ENCODE measurements at places on chromosomes 13 and 19.

- no peak for DNase-seq
Observed at GRCh38 chr19:7772752-7773291, 9.8 kb downstream of the CLEC4M start.

DNA sequence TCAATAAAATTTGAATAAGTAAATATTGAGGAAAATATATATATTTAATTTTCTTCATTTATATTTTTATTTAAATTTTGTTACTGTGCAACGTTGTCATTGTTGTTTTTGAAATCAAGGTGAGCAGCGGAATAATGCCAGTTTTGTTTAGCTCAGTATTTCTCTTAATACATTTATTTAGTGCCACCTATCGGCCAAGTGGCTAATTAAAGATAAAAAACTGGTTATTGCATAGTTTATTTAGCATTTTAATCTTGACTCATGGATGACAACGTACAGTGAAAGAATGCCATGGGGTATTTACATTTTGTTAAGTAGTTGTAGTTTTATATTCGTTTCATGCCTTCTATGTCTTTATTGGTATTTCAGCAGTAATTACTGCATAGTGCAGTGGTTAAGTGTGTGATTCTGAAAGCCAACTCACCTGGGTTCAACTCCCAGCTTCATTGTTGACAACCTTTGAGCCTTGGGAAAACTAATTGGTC lies 265.9 kb downstream of the MYO16 start:
- no peak for DNase-seq

DNA sequence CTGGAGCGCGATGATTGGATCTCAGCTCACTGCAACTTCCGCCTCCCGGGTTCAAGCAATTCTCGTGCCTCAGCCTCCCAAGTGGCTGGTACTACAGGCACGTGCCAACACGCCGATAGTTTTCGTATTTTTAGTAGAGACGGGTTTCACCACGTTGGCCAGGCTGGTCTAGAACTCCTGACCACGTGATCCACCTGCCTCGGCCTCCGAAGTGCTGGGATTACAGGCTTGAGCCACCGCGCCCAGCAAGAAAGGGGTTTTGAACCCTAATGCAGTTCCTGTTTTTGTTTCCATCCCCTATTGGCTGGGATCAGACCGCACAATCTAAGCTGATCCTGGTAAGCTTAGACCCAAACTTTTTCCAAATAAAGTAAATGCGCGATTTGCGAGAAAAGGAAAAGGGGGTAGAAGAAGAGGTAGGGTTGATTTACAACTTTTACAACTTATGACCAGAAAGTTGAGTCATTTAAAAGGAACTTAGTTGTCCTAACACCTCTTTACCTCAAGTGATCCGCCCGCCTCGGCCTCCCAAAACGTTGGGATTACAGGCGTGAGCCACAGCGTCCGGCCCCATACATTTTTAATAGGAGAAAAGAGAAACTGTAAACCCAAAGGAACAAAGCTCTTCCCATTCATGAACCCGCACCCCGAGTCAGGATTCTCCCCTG lies 764 bp downstream of the ZNF626 start:
- no peak for DNase-seq

DNA sequence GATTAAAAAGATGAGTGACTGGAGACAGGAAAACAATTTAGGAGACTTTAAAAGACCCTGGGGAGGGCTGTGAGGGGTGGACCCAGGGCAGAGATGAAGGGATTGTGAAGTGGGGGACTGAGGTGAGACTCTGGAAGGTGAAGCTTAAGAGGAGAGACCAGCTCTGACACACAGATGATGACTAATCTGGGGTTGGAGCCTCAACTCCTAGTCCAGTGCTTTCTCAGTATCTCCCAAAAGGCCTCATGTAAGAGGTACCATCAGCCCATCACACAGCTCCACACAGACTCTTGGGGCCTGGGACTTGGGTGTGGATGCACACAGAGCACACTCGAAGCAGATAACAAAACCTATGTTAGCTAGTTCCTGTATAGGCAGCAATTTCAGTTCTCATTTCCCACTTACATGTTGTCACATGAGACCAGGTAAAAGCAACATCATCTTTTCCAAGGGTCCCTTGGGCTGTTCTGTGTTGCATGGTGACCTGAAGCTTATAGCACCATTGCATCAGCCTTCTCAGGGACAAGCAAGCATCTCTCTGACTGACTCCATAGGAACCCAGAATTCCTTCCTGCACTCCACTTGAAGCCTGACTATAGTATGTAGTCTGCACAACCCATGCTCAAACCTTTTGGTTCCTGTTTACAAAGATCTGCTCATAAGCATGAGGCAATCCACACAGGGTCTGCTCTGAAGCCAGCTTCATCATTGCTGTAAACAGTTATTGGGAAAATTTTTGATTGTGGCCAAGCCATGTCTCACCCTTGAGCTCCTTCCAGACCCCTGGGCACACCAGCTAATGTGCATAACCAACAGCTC lies 88.6 kb upstream of the MYCBP2 start:
- DNase-seq: no peak

- DNase-seq: no peak
Observed at GRCh38 chr13:31242367-31242766, 42.6 kb downstream of the B3GLCT start.

DNA sequence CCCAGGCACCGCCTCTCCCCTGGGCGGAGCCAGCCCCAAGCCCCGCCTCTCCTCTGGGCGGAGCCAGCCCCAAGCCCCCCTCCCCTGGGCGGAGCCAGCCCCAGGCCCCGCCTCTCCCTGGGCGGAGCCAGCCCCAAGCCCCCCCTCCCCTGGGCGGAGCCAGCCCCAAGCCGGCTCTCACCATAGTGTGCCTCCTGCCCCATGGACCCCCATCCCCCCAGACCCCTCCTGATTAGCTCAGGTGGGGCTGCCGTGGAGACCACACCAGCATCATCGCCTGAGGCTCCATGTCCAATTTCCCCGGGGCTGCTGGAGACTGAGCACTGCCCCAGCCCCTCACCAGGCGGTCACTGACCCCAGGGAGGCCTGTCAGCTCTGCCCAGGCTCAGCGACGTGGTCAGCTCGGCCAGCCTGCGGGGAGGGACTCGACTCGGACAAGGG lies 4.2 kb upstream of the MADCAM1 start:
- no peak for DNase-seq

GRCh38 chr13:21481359-21481758 lies 22.3 kb upstream of the ZDHHC20 start:
- DNase-seq: peak; percentile 55

GRCh38 chr19:14558370-14559066 lies 13.3 kb downstream of the NDUFB7 start:
- no peak for DNase-seq

DNA sequence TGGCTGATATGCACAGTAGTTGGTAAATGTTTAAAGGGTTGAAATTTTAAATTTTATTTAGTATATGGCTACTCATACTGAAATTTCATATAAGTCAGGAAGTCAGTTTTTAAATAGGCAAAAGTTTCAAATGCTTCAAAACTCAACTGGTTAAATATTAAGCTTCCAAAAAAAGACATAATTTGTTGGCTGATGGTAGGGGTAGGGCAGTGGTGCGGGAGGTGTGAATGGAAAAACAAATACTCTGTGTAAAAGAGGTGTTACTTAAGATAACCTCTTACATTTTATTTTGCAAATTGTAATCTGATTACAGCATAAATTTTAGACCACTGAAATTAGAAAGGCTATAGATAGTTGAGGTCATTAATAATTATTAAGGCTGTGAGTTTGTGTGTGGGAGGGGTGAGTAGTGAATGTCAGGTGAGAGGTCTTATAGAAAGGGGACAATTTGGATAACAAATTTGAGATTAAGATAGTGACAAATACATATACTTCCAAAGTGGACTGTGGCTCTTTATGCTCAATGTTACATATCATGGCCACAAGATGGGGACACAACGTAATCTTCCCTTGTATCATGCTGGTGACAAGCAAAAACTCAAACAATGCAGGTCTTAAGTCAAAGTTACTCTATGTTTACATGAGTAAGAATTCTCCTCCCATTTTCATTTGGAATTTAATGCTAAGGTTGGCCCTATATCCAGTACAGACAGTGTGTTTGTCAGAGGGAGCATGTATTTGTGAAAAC lies 36.6 kb upstream of the OXGR1 start:
- peak; percentile 66 for DNase-seq

DNA sequence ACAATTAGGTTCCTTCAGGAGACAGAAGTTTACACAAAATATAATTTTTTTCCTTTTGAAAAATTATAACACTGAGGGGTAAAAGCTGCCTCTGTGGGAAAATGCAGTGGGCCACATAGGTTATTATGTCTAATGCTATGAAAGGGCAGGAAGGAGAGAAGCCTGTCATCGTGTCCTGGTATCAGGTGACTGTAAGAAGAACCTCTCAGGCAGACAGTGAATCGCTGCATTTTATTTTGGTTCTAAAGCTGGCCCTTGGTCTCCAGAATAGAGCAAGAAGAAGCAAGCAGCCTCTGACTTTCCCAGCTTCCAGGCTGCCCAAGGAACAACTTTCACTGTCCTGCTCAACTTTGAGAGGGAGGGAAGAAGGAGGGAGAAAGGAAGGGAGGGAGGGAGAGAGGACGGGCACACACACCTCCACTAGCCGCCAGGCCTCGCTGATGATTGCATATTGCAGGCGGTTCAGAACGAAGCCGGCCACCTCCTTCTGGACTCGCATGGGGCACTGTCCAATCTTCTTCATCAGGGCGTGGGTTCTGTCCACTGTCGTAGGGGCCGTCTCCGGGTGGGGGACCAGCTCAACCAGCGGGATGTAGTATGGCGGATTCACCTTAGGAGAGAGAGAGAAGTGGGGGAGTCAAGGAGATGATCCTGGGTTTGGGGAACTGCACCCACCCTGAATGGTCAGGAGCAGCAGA lies 93.8 kb downstream of the CRYL1 start:
- no peak for DNase-seq

DNA sequence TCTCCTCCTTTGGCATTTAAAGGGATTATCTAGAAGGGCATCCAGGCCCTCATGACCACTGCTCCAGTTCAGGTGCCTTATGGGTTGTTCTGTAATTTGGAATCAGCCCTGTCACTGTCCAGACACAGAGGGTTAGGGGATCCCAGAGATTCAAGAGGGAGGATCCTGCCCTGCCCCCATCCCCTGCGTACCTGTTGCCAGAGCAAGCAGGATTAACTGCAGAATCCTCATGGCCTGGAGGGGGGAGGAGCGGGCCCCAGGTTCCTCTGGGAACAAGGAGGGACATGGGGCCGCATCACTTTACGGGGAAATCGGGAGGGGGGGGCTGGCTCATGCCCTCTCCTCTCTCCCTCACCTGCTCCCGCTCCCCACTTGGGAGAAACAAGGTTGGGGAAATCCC lies 1.0 kb downstream of the KLK11 start:
- peak; percentile 26 for DNase-seq

GRCh38 chr13:74248477-74248876 lies 114.3 kb upstream of the KLF12 start:
- DNase-seq: no peak

DNA sequence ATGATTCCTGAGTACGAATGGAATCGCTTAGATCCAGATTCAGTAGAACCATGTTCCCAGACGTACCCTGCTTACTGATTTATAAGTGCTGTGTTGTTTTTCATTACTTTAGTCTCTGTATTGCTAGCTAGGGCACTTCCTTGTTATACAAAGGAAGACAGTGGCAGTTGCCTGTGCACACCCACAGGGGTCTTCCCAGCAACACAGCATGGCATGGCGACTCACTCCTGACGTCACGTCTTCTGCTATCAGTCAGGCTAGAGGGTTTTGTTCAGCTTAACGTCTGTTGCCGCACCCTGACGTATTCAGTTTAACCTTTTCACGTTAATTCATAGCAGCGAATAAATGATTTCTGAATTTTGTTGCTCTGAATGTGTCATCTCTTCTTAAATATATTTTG lies 295.1 kb downstream of the MYO16 start:
- peak; percentile 26 for DNase-seq

DNA sequence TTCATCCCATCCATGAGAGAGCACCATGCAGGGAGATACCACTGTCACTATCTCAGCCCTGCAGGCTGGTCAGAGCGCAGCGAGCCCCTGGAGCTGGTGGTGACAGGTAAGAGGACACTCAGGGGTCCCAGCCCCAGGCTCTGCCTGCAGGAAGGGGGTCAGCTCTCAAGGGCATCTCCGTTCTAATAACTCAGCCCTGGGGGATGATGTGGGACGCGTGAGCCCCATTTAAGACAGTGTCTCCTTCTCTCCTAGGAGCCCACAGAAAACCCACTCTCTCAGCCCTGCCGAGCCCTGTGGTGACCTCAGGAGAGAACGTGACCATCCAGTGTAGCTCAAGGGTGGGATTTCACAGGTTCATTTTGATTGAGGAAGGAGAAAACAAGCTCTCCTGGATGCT lies 15.5 kb upstream of the KIR3DL3 start:
- DNase-seq: no peak

GRCh38 chr19:30690935-30691818 lies 319.0 kb downstream of the ZNF536 start:
- DNase-seq: no peak

DNA sequence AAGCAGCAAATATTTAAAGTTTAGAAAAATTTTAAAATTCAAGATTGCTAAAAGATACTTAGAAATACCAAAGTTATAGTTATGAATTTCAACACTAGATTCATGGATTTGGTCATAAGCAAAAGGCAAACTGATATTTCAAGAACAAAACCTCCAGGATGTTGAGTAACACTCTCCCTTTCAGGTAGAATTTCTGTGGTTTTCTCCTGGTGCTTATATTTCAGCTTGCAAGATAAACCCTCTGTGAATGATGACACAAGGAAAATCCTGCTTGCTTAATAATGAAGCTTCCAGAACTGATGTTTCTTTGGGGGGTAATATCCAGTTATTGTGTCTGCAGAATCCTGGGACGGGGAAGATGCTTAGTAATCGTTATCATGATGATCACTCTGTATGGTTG lies 320.3 kb upstream of the EDNRB start:
- DNase-seq: no peak

DNA sequence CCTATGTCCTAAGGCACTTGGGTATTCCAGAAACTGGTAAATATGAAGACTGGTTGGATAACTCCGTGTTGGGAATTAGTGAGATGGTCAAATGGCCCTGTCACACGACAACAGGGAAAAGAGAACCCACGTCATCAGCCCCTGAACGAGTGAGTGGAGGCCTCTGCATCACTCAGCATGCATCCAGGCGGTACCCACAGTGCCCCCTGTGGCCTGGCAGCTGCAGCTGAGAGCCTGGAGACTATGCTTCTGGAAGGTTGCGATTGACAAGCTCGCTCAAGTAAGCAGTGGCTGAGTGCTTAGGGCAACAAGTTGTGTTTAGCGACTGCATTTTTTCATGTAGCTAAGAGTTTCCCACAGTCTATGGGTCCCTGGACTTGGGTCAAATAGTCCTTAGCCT lies 55.9 kb downstream of the COL4A2 start:
- no peak for DNase-seq
